Esophagus muscularis mucosa (tissue), 4 donors: ENCODE measurements at places on chromosomes 7 and 10. TPM values are rescaled to one million over a fixed set of nuclear protein-coding genes. Genes with fewer than 3 reads are reported as not detected.

DNA sequence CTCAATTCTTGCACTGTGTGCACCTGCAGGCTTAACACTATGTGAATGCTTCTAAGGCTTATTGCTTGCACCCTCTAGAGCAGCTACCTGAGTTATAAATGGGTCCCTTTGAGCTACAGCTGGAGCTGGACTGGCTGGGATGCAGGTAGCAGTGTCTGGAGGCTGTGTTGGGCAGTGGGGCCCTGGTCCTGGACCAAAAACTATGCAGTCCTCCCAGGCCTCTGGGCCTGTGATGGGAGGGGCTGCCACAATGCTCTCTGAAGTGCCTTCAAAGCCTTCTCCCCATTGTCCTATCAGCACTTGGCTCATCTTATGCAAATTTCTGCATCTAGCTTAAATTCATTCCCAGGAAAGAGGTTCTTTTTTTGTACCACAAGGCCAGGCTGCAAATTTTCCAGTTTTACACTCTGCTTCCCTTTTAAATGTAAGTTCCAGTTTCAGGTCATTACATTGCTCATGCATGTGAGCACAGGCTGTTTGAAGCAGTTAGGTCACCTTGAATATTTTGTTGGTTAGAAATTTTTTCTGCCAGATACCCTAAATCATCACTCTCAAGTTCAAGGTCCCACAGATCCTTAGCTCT, 26.0 kb downstream of the KBTBD2 start:
- no peak for DNase-seq

DNA sequence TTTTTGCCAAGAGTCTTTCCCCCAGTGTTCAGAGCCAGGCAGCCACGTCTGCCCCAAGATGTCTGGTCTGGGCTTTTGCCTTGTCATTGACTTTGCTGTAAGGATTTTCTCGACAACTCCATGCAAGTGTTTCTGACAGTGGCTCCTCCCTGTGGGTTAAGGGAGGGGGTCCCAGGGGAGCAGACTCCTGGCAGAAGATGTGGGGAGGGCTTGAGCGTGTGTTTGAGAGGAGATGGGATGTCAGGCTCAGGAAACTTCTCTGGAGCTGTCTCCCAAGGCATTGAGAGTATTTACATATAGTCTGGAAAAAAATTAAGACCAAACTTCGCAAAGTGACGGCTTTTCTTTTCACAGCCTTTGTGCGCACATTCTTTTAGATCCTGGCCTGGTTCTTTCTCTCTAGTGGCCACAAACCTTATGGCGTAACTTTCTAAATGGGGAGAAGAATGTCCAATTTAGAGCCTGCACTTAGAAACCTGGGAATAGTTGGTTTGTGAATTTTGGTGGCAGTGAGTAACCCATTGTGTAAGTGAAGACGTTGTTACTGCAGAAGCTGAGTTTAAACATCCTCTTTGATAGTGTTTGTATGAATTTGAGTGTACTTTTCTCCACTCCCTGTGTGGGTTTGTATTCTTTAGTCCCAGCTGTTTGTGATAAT, 201.5 kb downstream of the LRMDA start:
- no peak for DNase-seq

GRCh38 chr10:114301951-114302710, 63.1 kb downstream of the VWA2 start:
- no peak for DNase-seq

GRCh38 chr10:56266120-56266519, 94.9 kb downstream of the ZWINT start:
- DNase-seq: no peak

DNA sequence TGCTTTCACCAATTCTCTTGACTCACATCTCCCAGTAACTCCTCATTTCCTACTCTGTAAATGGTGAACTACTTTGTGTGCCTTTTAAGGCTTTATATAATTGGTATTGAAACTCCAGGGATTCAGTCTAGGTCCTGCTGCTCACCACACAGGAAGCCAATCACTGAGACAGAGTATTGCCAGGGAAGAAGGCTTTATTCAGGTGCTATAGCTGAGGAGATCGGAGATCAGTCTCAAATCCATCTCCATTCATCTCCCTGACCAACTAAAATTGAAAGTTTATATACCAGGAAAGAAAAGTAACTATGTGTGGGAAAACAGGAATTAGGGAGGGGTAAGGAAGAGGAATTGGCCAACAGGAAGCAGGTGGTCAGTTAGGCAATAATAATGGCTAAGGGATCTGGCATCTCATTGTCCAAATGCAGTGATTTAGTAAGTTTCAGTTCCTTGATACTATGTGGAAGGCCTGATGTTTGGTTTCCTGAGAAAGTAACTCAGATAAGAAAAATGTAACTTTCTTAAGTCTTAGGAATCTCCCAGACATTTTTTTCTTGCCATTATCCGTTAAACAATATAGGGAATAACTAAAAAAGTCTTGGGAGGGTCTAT, 10.2 kb upstream of the SDHAF3 start:
- no peak for DNase-seq

DNA sequence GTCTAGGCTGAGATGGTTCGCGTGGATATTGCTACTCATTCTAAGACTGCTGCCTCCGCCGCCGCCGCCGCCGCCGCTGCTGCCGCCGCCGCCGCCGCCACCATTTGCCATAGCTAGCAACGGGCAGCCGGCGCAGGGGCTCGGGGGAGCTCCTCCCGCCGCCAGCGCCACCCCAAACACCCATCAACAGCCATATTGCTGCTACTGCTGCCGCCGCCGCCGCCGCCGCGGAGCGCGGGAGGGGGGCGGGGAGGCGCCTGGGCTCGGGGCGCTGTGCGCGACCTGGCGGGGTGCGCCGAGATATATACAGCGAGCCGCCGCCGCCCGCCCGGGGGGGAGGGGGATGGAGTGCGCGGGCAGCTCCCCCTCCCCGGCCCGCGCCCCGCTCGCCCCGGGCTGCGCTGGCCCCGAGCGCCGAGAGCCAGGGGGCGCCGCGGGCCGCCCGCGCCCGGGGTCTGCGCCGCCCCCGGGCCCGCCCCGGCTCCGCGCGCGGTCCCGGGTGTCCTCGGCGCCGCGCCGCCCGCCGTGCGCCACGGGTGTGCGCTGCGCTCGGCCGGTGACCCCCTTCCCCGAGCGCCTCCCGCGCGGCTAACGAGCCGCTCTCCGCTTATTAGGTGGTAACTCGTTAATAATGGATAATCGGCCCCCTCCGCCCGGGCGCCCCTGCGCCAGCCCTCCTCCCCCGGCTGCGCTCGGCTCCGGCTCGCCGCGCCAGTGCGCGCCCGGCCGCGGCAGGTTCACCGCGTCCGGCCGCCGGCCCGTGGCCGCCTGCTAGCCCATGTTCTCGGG, at the start of gene KCNMA1:
Gene KCNMA1 (minus strand): TSS at position 277 of the 789 bp plus-strand sequence.
- no peak for DNase-seq

DNA sequence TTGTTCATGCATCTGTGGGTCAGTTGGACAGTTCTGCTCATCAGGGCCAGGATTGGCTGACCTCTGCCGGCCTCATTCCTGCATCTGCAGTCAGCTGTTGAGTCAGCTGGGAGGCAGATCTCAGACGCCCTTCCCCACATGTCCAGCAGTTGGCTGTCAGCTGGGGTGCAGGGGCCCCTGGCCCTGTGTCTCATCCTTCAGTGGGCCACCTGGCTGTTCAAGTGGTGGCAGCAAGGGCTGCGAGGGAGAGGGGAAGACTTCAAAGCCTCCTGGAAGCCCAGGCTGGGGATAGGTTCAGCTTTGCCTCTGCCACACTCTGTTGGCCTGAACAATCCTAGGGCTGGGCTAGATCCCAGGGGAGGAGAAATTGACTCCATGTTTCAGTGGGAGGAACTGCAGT, 33.2 kb downstream of the TACR2 start:
- no peak for DNase-seq

DNA sequence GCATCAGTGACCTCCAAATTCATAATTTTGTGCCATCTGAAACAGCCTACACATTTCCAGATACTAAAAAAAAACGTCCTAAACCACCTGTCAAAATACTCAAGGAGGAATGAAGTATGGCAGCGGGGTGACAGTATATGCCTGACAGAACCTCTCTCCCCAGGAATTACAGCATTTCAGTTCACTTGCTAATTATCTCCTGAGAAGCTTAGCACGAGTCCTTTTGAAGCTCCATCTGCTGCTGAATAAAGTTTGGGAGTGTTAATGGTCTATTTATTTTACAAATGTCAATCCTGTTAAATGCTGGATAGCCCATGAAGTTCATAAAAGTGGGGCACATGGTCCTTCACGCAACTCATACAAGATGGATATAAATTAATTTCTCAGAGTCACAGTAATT, 29.4 kb upstream of the ANLN start:
- no peak for DNase-seq

DNA sequence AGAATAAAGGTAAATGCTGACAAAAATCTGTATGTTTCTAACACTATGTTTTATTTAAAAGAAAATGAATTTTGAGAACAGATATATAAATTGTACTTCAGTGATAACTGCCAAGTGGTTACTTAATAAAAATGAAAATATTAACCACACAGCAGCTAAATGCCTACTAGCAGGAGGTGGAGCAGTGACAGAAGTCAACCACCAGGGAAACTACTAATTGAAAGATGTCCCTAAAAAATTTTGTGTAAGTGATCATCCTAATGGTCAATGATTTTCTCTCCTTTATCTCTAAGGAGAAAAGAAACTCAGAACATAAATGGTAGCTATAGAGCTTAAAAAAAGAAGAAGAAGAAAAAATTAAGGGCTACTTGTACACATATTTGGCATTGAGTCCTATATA, 22.9 kb downstream of the WNT16 start:
- DNase-seq: no peak

GRCh38 chr10:114550756-114551635, 107.1 kb downstream of the ABLIM1 start:
- no peak for DNase-seq

DNA sequence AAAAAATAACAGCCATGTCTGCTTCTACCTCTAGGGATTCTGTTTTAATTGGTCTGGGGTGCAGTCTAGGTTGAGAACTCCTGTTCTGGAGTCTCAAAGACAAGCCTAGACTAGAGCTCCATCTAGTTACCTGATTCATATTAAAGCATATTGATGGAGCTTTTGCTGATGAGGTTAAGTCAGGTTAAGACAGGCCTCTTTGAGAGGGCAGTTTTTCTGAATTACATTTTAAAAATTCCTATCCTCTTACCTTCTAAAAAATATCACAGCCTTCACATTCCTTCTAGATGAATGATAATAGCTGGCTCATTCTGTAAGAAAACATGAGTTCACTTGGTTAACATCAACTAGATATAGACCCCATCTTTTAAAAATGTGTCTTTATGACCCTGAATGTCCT, 28.9 kb downstream of the MGAM start:
- no peak for DNase-seq

DNA sequence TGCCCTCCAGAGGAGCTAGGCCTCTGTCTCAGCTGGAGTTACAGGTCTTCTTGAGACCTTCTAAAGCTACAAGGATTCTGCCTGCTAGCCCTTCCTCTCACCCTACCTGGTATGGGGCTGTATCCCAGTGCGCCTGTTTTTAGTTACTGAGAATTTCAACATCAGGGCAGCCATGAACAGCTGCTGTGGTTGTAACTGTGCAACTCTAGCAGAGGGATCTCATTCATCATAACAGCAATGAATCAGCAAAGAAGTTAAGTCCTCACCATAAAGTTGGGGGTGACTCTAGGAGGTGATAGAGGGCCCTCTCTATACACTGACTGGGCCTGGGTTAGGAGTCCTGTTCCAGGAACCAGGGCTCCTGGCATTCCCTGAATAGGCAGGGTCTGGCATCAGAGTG, 14.0 kb upstream of the CDH23 start:
- no peak for DNase-seq

GRCh38 chr10:124647421-124648130, 96.6 kb downstream of the FAM53B start:
- DNase-seq: no peak

- DNase-seq: no peak
Measured at GRCh38 chr7:155224116-155224811, 73.4 kb upstream of the INSIG1 start.

- DNase-seq: no peak
Measured at GRCh38 chr10:102457591-102458150, 6.3 kb upstream of the C10orf95 start.

DNA sequence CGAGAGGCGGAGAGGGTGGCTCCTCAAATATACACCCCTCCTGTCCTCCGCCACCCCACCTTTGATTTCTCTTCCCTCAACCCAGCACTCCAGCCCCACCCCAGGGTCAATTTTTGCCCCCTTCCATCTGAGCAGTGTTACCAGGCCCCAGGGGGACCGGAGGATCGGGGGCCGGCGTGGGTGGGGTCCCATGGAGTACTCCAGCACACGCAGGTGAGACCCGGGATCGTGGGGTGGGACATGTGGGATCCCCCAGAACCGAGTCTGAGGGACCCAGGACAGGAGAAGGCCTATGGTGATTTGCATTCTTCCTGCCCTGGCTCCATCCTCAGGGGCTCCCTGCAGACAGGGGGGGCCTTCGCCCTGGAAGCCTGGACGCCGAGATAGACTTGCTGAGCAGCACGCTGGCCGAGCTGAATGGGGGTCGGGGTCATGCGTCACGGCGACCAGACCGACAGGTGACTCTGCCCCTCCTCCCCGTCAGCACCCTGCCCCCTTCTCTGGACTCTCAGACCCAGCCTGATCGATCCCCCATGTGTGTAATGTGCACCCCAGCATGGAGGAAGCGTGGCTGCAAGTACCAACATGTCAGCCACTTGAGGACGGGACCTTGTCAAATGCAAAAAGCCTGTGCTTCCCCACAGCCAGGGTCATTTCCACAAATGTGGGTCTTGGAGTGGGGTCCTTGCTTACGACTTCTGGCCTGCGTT, 744 bp downstream of the TRIP6 start:
- DNase-seq: no peak

DNA sequence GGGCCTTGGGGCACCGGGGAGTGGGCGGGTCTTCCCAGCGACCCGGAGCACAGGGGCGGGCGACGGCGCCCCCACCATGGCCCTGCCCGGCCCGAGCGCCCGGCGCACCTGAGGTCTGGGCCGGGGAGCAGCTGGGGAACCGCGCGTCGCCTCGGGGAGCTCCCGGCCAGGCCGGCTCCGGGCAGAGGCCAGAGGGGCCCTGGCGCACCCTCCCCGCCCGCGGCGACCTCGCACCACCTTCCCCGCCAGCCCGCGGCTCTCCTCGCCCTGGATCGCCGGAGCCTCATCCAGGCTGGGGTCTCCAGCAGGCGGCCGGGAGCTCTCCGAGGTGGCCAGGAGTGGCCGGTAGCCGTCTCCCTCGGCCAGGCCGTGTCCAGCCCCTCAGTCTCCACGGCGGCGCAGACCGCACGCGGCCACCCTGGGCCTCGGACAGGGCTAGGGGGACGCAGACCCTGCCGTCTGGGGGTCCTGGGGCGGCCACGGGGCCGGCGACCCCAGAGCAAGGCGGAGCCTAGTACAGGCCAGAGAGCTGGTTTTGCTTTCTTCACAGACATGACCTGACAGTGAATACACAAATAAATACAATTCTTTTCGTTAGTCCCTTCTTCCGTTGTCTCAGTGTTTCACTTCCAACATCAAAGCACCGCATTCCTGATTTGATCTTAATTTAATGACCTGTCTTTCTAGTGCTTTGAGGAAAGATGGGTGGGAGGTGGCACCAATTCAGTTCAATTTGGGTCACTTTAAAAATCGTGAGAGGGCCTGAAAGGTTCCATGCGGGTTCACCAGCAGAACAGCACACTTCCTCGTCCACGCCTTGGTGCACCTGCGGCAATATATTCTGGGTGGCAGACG, 356.9 kb downstream of the DNAJB6 start:
- no peak for DNase-seq

The LRRD1 gene
- total RNA-seq: not detected

The ZEB1 gene
- 124 TPM for total RNA-seq

The HERPUD2 gene
- 32.4 TPM for total RNA-seq

The CH25H gene
- 2.5 TPM for total RNA-seq

The UPK3B gene
- not detected for total RNA-seq

The TACR2 gene
- 72.6 TPM for total RNA-seq

The TRIL gene
- 9.4 TPM for total RNA-seq

The C10orf62 gene
- total RNA-seq: not detected
